ENCODE measurements at places on chromosomes 3 and 15.
A peak's percentile ranks its signal among the peaks of the same experiment; 100 is the strongest.

- DNase-seq: no peak
These were observed 42.9 kb upstream of the LMCD1 start for GRCh38 chr3:8458711-8459110.

GRCh38 chr3:176574786-176575185, 622.5 kb downstream of the TBL1XR1 start:
- no peak for DNase-seq

DNA sequence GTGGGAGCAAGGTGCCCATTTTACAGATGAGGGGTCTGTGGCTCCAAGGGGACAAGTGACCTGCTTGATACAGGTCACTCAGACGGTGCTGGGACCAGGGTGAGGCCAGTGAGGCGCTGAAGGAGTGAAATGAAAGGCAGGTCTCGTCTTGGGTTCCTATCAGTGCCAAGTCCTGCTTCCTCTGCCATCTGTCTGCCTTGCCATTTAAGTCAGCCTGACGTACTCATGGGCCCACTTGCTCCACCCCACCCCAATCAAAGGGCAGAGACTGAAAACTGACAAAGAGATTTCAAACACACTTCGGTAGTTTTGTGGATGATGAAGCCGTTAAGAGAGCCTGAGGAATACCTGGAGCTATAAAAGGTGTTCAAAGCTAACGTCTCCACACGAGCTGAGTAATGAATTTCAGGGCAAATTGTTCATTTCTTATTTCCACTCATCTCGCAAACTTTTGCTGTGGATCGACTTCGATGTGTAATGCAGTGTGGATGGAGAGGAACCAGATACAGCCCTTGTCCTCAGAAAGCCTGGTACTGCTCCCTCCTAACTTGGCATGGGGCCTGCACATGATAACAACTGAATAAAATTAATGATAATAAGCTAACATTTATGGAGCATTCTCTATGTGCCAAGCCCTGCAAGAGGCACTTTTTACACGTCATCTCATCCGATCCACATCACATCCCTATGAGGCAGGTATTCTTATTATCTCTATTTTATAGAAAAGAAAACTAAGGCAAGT, 36.6 kb downstream of the ATP2B2 start:
- DNase-seq: no peak

- DNase-seq: no peak
These were observed 47.7 kb upstream of the C2CD4B start for GRCh38 chr15:62212741-62213140.

- DNase-seq: no peak
These were observed 5.0 kb upstream of the LYSMD4 start for GRCh38 chr15:99738021-99738847.

GRCh38 chr15:90239371-90239770, 5.4 kb downstream of the GDPGP1 start:
- no peak for DNase-seq

GRCh38 chr3:14440168-14440518, 37.7 kb downstream of the SLC6A6 start:
- no peak for DNase-seq

GRCh38 chr3:183328823-183329222, 75.8 kb downstream of the B3GNT5 start:
- no peak for DNase-seq

- DNase-seq: no peak
These were observed 78.4 kb downstream of the MME start for GRCh38 chr3:155158346-155159037.

GRCh38 chr3:193935916-193936315, 200.0 kb upstream of the HES1 start:
- no peak for DNase-seq

DNA sequence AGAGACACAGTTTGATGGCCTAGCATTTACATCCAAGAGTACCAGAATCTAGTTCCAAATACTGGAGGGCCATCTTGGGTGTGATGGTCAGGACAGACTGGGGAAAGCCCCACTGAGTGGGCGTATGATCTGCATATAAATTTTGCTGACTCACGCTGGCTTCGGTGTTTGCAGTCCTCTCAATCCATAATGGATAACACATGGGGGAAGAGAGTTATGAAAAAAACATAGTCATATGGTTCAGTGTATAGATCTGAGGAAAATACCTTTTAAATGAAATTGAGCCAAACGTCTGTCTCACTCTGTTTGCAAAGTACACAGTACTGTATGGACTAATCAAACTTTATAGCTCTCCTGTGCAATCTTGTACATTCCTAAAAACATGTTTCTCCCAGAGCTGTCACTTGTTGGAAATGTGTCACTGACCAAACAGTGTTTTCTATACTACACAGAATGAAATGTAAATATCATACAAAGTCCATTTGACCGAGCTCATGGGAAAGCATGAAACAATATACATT, 125.3 kb upstream of the THBS1 start:
- no peak for DNase-seq

DNA sequence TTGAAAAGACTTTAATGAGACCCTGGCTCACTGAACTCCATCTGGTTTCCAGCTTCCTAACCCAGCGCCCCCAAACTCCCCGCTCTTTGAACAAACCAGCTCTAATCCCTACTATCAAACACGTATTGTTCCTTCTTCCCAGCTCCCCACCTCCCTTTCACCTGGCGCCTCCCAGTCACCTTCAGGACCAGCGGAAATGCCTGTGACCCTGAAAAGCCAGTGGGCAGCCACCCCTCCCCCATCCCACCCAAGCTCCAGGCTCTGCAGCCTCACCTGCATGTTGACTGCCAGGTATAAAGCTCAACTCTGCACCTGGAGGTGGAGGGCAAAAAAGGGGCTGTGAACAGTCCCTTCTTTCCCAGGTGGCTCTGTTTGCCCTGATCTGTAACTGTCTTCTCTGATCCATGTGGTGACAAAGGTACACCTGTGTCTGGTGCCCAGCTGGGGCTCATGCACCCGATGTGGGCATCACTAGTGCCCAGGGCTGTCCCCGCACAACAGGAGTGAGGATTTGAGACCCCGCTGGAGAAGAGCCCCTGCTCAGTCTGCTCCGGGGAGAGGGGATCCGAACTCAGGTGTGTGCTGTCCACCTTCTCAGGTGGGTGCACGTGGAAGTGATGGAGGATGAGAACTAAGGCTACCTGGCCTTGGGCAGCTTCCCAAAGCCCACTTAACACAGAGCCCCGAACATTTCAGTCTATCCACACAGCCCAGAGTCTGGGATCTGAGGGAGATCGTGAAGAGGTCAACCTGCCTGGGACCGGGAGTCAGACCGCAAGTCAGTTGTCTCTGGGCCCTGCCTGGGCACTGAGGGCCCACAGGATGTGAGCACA, 128.9 kb downstream of the NSMCE3 start:
- DNase-seq: no peak

GRCh38 chr15:64093627-64094417, at the start of gene CIAO2A:
Gene CIAO2A, minus strand, starts transcription at chr15:64093838. Its CDS starts 70 bp downstream, at chr15:64093768.
- DNase-seq: peak; percentile 99

DNA sequence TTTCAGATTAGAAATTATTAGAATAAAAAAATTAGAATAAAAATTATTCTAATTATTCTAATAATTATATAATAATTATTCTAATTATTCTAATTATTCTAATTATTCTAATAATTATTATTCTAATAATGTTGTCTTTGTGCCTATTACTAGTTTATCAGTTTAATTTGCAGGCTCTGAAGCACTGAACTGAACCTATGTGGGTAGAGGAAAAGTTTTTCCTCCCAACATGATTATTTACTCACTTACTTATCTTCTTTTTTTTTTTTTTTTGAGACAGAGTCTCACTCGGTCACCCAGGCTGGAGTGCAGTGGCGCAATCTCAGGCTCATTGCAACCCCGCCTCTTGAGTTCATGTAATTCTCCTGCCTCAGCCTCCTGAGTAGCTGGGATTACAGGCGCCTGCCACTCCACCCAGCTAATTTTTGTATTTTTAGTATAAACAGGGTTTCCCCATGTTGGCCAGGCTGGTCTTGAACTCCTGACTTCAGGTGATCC, 39.7 kb upstream of the C15orf39 start:
- DNase-seq: no peak

DNA sequence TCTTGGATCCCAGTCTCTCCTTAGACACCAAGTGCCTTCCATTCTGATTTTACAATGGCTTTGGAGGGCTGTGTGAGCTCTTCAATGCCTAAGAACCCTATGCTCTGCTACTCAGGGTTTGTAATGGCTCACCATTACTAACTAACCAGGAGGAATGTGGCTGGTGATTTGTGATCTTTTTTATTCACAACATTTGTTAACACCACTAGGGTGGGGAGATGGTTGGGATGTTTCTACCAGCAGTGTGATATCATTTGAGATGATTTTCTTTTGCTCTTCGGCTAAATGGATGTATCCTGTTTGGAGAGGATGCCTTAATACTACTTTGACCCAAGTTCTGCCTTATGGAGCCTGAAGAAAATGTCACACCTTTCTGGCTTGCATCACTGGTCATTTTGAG, 226.9 kb downstream of the MFSD1 start:
- DNase-seq: no peak

DNA sequence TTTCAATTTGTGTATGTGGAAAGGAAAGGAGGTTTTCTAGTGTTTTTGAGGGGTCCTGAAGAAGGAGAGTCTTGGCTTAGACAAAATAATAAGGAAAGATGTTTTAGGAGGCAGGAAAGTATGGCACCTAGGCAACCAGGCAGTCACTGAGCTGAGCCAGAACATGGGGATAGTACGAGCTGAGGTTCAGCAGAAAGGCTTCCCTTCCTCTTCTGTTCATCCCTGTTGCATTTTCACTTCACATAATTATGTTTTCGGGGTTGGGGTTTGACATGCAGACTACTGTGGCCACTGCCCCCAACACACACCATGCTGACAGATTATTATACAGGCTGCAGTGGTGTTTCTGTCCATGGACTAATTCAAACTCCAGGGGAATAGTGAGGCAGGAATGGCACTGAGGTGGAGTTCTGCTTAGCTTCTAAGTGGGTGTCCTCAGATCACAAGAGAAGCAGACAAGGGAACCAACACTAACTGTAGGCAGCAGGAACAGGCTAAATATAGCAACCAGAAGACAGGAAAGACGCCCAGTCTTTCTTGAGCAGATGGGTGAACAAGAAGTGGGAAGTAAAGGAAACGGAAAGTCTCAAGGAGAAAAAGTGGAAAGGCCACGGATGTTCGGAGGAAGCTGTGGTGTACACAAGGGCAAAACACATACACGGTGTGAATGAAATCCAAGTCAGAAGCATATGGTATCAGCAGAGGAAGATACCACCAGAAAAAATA, 305.8 kb downstream of the PLCL2 start:
- DNase-seq: no peak

GRCh38 chr3:37737134-37737533, 124.5 kb upstream of the CTDSPL start:
- DNase-seq: no peak

DNA sequence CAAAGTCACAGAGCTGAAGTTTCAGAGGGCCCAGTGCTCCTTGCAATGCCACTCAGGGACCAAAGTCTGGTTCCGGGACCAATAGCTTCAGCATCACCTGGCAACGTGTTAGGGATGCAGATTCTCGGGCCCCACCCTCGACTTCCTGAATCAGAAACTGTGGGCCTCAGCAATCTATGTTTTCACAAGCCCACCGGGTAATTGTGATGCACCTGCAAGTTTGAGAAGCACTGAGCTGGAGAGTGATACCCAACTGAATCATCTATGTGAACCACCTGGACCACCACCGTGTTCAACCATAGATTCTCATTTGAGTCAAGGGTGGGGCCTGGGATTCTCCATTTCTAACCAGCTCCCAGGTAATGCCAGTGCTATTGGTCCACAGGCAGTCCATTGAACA, 55.7 kb downstream of the CORO2B start:
- no peak for DNase-seq

DNA sequence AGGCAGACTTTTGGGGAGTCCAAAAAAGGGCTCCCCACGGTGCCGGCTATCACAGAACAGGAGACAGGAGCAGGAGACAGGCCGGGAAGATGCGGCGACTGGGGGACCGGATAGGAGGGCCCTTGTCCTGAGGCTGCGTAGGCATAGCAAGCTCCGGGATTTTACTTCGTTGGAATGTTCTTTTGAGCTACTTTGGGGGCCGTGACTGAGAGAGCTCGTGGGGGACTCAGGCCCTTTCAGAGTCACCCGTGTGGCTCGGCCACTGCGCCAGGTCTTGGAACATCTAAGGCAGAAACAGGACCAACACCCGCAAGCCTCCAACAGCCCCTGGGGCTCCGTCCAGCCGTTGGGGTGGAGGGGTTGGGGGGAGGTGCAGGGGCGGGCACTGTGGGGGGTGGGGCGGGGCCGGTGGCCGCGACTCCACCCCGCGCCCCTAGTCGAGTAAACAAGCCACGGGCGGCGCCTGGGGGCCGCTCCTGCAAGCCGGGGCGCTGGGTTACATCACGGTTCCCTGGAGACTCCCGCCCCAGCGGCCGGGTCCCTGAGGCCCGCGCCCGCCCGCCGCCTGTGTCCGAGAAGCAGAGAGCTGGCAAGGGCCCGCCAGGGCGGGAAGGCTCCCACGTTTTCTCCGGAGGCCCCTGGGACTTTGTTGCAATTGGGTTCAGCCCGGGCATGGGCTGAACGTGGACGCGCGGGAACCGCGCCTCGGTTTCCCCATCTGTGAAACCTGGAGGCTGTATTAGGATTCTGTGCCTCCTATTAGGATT, 23.3 kb upstream of the C15orf39 start:
- DNase-seq: no peak

- DNase-seq: no peak
These were observed 12.8 kb upstream of the ACAN start for GRCh38 chr15:88790486-88790885.

GRCh38 chr15:74429781-74430400, 3.9 kb downstream of the SEMA7A start:
- no peak for DNase-seq

- DNase-seq: no peak
These were observed 558.1 kb downstream of the RSL24D1 start for GRCh38 chr15:54638666-54639065.

DNA sequence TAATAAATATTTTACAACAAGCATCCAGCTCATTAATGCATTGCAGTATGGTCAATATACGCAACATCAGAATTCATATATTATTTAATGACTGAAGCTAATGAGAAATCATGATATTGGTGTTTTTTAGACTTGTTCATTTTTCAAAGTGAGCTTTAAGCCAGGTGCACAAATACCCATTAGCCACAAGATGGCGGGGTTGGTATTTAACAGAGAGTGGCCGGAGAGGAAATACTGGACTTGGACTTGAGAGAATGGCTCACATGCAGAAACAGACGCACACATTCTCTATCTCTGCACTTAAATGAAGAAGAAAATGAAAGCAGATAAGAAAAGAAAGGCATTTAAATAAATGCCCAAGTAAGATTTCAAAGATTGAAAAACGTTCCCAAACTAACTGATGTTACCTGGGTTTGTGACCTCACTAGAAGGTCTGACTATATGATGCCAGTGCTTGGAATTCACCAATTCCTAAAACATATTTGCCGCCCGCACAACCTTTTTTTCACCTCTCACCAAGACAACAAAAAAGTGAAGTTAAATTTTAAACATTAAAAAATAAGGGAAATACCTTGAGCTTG, 21.2 kb upstream of the CRBN start:
- DNase-seq: peak; percentile 33

GRCh38 chr3:119206611-119207511, 33.5 kb downstream of the UPK1B start:
- DNase-seq: no peak

GRCh38 chr15:77633913-77634265, 1.2 kb upstream of the LINGO1 start:
- DNase-seq: no peak
